ENCODE measurements at places on chromosomes 3 and 15.

DNA sequence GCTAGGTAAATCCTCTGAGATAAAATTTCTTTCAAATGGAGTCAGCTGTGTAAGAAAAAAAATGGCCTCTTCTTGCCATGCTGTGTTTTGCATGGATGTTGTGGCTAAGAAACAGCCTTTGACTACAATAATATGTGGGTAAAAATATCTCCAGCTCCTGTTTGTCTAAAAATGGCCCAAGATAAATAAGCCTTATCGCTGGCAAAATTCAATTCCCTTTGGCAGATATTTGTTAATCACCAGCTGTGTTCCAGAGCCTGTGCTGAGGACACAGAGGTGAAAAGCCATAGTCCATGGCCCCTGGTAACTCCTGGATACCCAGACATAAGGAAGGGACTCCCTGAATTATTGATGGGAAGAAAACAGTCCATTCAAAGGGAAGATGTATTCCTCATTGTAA lies 15.3 kb upstream of the RAMAC start:
- no peak for DNase-seq

- DNase-seq = no peak
These were observed 235.9 kb downstream of the LPP start for GRCh38 chr3:188389711-188390342.

- no peak for DNase-seq
These were observed 8.7 kb downstream of the SLC6A6 start for GRCh38 chr3:14411166-14411526.

DNA sequence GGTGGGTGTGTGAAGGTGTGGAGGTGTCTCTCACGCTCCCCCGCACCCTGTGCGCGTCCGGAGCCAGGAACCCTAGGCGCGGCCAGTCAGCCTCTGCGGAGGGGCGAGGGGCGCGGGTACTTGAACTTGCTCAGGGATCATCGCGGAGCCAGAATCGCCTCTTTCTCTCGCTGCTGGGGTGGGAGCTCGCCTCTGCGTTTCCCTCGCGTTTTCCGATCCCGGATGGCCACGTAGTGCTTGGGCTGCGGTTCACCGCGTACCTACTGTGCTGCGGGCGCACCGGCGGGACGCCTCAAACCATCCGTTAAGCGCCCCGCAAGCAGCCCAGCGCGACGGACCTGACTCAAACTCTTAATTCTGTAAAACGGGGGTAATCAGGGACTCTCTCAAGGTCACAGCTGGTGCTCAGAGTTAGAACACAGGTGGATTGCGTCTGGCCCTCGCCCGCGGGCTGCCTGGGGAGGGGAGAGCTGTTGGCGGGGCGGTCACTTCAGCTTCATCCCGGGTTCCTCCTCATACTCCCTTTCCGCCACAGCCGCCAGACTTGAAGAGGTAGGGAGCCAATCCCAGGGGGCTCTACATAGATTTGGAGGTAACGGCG lies 686 bp downstream of the MYRIP start:
- no peak for DNase-seq

DNA sequence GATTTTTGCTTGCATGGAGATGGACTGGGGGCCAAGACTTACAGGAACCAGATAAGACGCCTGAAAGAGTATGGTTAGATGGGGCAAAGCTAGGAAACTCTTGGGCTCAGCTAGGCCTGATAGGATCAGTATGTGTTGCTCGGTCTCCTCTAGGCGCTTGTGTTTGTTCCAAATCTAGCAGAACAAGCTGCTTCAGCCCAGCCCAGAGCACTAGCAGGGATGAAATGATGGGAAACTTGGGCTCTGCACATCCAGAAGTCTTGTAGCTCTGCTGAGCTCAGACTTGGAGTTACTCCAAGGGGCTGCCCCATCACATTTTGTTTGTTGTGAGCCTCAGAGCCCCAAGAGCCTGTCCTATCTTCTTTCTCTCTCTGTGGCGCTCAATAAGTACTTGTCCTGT lies 34.7 kb downstream of the FOXL2 start:
- no peak for DNase-seq

GRCh38 chr3:98930413-98930812 lies 28.9 kb upstream of the DCBLD2 start:
- DNase-seq = no peak

GRCh38 chr15:57921371-57921770 lies 144.1 kb downstream of the ALDH1A2 start:
- no peak for DNase-seq

GRCh38 chr3:50573566-50574443 lies 4.5 kb downstream of the HEMK1 start:
- DNase-seq = no peak

Data from AG04449 (cell line).